ENCODE measurements at places on chromosomes 4 and X.

DNA sequence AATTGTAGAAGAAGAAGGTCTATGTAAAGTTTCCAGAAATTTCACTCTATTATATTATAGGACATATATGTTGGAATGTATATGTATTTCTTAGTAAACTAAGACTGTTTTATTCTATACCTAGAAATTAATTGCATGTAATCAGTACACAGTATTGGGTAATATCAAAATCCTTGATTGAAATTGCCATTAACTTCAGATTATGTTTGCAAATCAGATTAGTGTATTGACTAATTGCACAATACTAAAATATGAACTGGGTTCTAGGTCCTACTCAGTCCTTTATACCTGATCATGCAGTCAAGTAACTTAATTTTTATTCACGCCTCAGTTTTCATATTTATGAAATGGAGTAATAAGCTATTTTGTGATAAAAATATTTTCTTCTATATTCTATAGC is 950.3 kb upstream of the ADGRL3 start:
- no peak for DNase-seq

DNA sequence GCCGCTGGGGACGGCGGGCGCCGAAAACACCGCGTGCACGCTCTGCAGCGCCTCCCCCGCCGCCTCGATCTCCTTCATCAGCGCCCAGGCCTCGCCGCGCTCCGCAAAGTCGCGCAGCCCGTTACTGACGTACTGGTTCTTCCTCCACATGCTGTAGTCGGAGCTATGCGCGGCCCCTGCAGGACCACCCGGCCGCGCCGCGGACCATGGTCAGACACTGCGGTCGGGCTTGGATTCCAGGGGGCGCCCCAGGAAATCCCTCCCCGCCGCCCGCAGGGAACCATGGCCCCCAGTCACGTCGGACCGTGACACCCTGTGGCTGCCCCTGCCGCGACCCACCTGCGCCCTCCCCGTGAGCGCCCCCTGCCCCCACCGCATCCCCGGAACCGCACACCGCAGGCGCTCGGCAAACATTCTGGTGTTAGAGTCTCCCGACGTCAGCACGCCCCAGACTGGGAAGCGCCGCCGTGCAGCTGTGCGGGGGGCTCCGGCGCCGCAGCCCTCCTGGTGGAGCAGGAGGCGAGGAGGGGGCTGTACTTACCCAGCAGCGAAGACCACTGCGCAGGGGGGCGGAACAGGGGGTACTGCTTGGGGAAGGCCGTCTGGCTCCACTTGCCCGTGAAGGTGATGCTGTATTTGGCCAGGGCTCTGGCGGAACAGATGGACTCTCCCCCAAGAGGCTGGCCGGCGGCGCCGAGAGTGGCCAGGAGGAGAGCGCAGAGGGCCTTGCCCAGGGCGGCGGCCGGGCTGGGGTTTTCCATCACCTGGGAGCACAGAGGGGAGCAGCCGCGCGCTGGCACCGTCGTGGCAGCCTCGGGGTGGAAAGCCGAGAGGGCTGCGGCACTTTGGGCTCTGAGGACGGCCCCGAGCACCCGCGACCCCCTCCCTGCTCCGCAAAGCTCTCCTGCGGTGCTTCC is 814 bp downstream of the SPON2 start:
- DNase-seq: no peak

DNA sequence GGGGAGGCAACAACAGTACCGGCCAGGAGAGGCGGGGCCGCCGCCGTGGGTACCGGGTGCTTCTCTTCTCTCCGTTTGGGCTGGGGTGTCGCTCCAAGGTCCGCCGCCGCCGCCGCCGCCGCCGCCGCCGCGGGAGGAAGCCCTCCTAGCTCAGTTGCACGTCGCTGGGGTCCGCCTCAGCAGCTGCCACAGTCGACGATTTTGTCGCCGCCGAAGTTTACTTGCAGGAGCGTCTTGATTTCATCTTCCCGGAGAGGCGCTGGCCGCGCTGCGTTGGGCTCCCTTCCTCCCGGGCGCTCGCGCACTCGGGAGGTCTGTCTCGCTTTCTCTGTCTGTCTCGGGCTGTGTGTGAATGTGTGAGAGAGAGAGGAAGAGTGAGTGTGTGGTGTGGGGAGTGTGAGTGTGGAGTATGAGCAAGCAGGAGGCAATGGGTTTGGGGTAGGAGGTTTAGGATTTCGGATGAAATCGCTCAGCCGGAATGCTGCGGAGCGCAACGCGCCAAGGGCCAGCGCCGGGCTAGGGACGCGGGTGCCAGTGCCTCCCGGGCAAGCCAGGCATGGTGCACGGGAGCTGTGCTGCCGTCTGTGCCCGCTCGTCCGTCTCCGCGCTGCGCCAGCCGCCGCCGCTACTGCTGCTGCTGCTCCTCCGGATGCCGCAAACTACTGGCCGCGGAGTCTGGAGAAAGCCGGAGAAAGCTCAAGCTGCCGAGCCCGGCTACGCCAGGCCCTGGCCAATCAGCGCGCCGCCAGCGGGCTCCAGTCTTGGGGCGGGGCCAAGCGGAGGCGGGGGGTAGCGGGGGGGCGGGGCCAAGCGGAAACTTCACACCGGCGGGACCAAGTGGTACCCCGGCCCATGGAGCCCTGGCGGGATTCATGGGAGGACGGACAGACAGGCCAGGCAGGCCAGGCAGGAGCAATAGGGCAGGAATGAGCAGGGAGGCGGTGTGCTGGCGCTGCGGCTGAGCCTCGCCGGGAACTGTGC is at the start of gene PCDH19:
Gene PCDH19, minus strand, starts transcription at position 664 of the 981 bp plus-strand sequence. CDS start 1,676 bp downstream, outside the sequence.
- no peak for DNase-seq

GRCh38 chr4:113383111-113383785 is 333.8 kb downstream of the ANK2 start:
- no peak for DNase-seq

DNA sequence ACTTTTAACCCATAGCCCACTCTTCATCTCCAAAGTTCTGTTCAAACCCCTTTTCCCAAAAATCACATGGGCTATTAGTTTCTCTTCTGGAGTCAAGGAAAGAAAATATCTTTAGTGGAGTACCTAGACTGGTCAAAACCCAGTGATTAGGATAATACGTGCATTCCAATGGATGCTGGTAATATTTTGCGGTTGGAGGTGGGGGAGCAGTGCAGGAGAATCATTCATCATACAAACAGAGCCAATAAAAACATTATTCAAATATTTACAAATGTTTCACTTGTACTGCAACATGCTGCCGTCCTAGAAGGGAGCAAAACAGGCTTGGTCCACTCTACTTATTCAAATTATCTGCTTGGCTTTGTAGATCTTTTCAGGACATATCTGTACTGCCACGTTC is 57.2 kb upstream of the RAB9B start:
- no peak for DNase-seq

DNA sequence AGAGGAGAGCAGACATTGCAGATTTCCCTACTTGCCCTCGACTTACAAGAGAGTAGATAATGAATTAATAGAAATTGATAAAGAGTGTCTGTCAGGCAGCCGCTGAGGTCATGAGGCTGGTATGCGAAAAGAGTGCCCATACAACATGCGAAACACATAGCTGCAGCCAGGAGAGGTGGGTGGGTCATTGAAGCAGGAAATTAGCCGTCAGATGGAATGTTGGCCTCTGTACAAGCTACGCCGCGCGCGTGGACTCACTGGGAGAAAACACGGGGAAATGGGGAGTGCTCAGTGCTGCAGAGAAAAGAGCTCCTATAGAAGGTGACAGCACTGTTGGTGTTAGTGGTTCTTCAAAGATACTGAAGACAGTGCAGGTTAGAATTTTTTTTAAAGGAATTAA is 125.1 kb downstream of the RAPGEF2 start:
- no peak for DNase-seq

GRCh38 chr4:77613267-77613666 is 7.6 kb downstream of the CXCL13 start:
- DNase-seq: no peak

- no peak for DNase-seq
Observed at GRCh38 chr4:6424425-6424824, 48.0 kb downstream of the PPP2R2C start.

DNA sequence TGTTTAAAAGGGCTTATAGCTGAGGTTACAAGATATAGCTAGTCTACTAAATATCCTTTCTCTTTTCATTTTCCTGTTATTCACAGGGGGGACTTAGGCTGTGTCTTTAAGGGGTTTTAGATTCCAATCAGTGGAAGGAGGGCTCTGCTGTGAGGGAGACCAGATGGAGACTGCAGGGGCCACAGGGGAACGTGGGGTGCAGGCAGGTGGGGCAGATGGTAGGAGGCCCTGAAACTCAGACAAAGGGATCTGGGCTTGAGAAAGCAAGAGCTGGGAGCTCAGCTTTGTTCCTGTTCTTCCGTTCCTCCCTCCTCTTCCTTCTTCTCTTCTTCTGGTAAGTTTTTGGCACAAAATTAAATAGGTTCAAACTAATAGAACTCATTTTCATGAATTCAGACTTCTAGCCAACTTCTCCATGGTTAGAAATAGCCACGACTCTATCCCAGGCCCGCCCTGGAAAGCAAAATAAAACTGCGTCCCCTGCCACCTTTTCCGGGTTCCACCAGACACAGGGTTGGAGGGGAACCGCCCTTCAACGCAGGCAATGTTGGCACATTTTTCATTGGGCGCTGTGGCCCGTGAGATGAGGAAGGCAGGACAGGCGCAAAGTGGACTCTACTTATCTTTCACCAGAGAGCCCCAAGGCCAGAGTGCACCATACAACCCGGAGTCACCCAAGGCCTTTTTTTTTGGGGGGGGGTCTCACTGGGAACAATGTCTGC is 3.5 kb upstream of the TMSB4X start:
- DNase-seq: no peak

DNA sequence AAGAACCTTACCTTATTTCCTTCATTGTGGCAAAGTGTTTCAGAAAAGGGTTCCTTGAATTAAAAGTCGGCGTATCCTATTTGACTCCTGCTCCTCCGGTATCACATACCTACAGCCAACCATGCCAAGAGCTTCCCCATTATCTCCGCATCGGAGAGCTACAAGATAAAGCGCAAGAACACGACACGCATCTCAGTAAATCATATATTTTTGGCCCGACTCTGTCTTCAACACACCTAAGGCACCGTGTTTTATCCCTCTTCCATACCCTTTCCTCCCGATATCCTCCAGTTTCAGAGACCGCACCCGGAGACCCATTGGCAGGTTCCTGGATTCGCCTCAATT is 497 bp upstream of the THAP9 start:
- DNase-seq: no peak

- no peak for DNase-seq
Observed at GRCh38 chrX:51598899-51599298, 19.8 kb downstream of the CENPVL3 start.

DNA sequence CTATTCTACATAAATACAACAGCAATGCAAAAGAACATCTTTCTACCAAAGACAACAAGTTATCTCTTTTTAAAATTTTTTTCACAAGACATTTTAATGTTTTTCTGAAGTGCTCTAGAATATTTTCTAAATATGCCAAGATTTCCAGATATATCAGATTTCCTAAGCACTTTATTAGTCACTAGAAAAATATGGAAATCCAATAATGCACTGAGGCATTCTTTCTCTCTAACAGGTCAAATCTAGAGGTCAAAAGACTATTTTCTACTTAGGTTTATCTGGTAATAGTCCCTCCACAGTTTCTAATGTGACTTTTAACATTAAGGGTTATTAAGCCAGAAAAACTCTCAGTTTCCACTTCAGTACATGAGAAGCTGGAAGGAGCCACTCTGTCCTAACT is 1041.2 kb upstream of the INTU start:
- DNase-seq: no peak

DNA sequence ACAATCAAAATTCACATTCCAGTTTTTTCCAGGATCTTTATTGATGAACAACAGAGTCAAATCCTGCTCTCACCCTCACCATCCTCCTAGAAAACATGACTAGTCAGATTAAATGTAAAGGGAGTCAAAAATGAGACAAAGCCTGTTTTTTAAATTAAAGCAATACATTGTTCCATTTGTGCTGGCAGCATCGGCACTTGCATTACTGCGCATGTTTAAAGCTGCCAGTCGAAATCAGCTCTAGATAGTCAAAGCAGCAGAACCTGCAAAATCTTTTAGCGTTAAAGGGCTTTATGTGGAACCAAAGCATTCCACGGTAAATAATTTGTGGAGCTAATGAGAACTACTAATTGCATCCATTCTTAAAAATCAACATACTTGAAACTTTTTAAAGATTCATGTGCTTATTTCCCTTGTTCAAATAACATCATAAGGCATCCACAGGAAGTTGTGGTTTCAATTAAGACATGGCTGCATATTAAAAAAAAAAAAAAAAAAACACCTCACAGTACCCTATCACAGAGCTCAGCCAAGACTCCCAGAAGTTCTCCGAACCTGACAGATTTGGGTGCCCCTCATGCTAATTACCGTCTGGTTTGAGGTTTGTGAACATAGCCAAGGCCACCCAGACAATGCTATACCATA is 82.2 kb downstream of the SH3KBP1 start:
- DNase-seq: no peak

- DNase-seq: no peak
Observed at GRCh38 chr4:62130230-62130629, 930.1 kb downstream of the ADGRL3 start.

GRCh38 chr4:102627831-102628523 is 126.8 kb downstream of the NFKB1 start:
- DNase-seq: no peak

GRCh38 chr4:3766036-3766784 is at the start of gene ADRA2C:
Gene ADRA2C (plus strand): TSS chr4:3766385. CDS start chr4:3766607, 222 bp downstream.
- no peak for DNase-seq

DNA sequence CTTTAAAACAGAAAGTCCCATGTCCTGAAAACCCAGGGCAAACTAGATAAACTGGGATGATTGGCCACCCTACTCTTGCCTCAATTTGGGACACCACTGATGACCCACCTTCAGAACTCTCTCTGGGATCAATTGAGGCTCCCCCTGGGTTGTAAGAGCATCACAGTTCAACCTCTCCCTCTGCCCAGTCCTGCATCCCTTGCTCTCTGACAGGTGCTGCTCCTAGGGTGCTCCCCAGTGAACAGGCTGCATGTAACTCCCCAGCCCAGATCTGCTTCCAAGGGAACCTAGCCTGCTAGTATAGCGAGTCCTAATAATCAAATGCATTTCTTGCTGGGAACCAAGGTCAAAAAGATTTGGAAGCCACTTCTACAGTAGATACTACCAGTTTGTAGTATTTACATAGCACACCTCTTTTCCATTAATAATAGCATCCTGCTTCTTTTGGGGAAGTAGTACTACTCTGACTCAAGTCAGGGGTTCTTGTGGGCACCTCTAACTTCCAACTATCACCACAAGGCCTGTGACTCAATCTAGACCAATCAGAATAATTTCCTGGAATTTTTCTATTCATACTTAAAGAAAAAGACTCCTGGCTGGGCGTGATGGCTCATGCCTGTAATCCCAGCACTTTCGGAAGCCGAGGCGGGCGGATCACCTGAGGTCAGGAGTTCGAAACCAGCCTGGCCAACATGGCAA is 42.1 kb upstream of the SPINK2 start:
- no peak for DNase-seq

DNA sequence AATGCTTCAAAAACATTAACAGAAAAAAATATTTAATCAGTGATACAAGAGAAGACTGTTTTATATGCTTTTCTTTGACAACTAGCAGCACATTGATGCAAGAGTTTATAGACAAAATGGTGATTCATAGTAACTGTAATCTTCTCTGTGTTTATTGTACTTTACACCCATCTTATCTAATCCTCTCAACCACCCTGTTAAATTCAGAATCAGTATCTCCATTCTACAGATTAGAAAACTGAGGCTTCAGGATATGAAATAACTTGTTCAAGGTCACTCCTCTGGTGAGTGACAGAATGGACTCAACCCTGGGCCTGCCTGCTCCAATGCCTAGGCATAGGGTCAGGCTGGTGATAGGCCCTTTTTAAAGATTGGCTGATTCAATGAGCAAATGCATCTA is 26.1 kb upstream of the TMEM184C start:
- DNase-seq: no peak

Measured in vagina (tissue), 2 donors.